Mucosa of descending colon (tissue), 3 donors: ENCODE measurements at places on chromosomes 2 and 18. TPM values are rescaled to one million over a fixed set of nuclear protein-coding genes. Genes with fewer than 3 reads are reported as not detected.
A peak's percentile ranks its signal among the peaks of the same experiment; 100 is the strongest.

The OXER1 gene
- total RNA-seq, result 2.4 TPM

The FRZB gene
- 8.9 TPM for total RNA-seq

The PIEZO2 gene
- total RNA-seq, result 1.4 TPM

The LBX2 gene
- 1.0 TPM for total RNA-seq

DNA sequence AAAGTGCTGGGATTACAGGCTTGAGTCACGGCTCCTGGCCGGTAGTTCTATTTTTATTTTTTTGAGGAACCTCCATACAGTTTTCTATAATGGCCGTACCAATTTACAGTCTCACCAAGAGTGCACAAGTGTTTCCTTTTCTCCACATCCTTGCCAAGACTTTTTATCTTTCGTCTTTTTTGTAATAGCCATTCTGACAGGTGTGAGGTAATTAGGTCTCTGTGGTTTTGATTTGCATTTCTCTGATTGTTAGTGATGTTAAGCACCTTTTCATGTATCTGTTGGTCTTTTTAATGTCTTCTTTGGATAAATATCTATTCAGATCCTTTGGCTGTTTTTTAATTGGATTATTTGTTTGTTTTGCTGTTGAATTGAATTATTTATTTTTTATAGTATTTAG, 9.3 kb downstream of the ARMC9 start:
- DNase-seq, result no peak

DNA sequence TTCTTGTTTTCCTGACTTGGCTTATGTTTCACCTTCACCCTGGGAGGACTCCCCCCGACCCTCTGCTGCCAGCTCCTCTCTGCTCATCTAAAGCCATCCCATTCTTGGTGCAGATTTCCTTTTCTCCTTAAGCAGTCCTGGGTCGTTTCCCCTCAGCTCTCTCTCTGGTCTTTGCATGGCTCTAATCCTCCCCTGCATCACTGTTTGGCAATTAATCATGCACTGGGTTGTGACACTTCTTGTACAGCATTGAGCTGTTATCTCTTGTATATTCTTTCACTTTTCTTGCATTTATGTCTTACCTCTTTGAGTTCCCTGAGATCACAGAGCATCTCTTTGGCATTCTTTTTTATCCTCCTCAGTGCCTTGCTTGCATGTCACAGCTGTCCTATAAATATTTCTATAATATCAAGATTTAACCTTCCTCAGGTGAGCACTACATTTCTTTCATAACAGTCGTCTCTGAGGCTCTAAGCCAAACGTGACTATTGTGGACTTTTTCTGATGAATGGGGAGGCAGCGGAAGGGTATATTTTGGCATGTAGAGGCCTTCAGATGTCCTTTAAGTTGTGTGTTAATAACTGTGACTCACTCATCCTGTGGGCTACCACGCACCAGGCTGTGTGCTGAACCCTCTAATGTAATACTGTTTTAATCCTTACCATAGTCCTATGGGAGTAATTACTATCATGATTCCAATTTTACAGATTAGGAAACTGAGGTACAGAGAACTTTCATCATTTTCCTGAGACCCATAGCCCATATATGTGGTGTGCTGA, 507.5 kb downstream of the SLC4A3 start:
- no peak for DNase-seq

- no peak for DNase-seq
Observed at GRCh38 chr2:17813010-17813741, 3.1 kb upstream of the MSGN1 start.

GRCh38 chr2:140747665-140748064, 1383.2 kb downstream of the LRP1B start:
- no peak for DNase-seq

DNA sequence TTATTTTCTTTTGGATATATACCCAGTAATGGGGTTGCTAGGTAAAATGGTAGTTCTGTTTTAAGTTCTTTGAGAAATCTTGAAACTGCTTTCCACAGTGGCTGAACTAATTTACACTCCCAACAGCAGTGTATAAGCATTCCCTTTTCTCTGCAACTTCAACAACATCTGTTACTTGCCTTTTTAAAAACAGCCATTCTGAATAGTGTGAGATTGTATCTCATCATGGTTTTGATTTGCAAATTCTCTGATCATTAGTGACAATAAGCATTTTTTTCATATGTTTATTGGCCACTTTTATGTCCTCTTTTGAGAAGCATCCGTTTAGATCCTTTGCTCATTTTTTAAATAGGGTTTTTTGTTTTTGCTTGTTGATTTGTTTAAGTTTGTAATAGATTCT, 291.3 kb upstream of the COL3A1 start:
- DNase-seq, result no peak

- DNase-seq, result no peak
Observed at GRCh38 chr2:183614799-183615435, 490.7 kb downstream of the NUP35 start.

- no peak for DNase-seq
Observed at GRCh38 chr18:74337912-74338309, 22.3 kb downstream of the C18orf63 start.

DNA sequence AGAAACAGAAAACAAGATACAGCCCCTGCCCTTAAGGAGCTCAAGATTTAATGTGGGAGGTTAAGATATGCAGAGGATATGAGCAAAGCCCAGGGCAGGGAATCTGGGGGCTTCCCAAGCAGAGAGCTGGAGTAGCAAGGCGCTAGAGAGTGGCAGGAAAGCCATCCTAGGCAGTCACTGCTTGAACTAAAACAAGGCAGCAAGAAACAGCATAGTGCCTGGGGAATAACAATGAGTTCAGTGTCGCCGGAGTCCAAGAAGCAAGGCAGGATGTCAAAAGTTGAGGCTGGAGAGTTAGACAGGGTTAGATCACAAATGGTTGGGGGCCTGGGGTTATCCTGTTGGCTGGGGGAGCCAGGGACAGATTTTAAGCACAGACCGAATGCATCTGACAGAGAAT, 24.6 kb downstream of the CDH2 start:
- no peak for DNase-seq

- DNase-seq, result no peak
Observed at GRCh38 chr18:34280653-34281052, 55.9 kb upstream of the NOL4 start.

DNA sequence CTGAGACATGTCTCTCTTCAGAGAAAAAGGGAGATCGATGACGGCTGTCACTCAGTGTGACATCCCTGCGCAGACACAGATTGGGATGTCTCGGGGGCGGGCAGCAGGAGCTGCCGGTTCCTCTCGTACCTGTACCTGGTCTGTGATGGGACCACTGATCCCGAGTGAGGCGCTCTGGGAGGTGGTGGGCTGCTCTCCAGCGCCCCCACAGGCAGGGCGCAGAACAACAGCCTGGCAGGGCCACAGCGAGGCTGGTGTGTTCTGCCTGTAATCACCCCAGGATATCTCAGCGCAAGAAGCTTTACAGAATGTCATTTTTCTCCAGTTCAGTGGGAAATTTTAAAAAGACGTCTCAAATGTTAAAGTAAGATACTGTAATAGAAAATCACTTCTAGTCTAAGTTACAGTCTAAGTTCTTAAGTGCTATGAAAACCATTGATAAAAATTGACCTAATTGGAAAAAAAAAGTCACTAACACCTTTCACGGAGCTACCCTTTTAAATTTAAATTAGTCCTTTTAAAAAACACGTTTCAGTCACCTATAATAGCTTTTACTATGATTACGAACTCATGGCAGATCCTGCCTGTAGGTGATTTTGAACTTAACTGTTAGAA, 189.8 kb downstream of the SNTG2 start:
- peak; percentile 31 for DNase-seq
